HAP-1 (cell line): ENCODE measurements at places on chromosomes 12 and 14.

GRCh38 chr12:114355389-114356088 lies 50.4 kb downstream of the TBX5 start:
- peak; percentile 41 for DNase-seq

GRCh38 chr12:120562906-120563305 lies 18.3 kb downstream of the POP5 start:
- DNase-seq = no peak

- DNase-seq = no peak
Measured at GRCh38 chr14:69334576-69334975, 63.5 kb downstream of the ERH start.

- DNase-seq = no peak
Measured at GRCh38 chr12:43123461-43123860, 428.5 kb downstream of the ADAMTS20 start.

GRCh38 chr12:40286583-40286982 lies 61.8 kb downstream of the LRRK2 start:
- no peak for DNase-seq

GRCh38 chr12:119036878-119037825 lies 55.8 kb downstream of the SRRM4 start:
- DNase-seq = peak; percentile 63

- peak; percentile 48 for DNase-seq
Measured at GRCh38 chr12:67772267-67773169, 124.0 kb downstream of the DYRK2 start.

GRCh38 chr14:88168498-88169165 lies 154.4 kb downstream of the KCNK10 start:
- DNase-seq = peak; percentile 8

- no peak for DNase-seq
Measured at GRCh38 chr14:74620497-74620921, 8.5 kb upstream of the LTBP2 start.

DNA sequence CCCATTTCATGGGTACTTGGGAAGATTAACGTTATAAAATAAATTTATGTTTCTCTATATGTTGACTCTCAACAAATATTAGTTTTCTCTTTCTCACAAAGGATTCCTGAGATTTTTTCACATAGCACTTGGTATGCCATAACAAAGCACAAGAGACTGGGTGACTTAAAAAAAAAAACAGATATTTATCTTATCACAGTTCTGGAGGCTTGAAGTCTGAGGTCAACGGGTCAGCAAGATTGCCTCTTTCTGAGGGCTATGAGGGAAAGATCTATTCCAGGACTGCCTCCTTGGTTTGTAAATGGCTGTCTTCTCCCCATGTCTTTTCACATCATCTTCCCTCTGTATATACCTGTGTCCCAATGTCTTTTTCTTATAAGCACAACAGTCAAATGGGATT lies 153.5 kb upstream of the DIO2 start:
- no peak for DNase-seq

GRCh38 chr12:75048767-75049166 lies 160.9 kb downstream of the KCNC2 start:
- no peak for DNase-seq

GRCh38 chr12:116684891-116685290 lies 53.0 kb downstream of the SPRING1 start:
- no peak for DNase-seq

GRCh38 chr14:102927346-102927877 lies 4.9 kb downstream of the AMN start:
- DNase-seq = no peak

GRCh38 chr12:12558291-12558690 lies 4.4 kb downstream of the DUSP16 start:
- DNase-seq = no peak

DNA sequence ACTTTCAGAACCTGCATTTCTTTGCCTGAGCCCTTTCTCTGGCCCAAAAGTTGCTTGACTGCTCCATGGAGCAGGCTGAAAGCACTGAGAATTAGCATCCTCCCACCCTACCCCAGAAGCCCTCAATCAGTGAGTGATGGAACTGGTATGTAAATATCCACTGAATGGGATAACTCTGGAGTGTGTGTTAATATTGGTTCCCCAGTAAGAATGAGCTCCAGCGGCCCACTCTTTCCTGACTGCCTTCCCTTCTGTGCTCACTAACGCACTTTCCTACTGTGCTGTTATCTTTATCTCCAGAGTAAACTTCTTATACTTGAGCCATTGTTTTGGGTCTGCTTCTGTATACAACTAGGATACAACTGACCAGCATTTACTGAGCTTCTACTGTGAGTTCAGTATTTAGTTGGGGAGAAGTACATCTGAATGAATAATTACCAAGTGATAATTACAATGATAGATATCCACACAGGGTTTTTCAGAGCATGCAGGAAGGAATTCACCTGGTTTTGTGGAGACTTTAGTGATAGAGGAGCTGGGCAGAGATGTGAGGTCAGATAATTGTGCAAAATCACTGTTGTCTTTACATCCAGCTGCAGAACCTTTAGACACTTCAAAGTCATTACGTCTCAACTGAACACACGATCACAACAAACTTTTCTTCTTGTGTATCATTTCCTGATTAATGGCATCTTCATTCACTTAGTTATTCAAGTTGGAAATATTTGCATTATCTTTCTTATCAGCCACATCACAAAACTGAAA lies 149.2 kb upstream of the BTG1 start:
- DNase-seq = no peak

DNA sequence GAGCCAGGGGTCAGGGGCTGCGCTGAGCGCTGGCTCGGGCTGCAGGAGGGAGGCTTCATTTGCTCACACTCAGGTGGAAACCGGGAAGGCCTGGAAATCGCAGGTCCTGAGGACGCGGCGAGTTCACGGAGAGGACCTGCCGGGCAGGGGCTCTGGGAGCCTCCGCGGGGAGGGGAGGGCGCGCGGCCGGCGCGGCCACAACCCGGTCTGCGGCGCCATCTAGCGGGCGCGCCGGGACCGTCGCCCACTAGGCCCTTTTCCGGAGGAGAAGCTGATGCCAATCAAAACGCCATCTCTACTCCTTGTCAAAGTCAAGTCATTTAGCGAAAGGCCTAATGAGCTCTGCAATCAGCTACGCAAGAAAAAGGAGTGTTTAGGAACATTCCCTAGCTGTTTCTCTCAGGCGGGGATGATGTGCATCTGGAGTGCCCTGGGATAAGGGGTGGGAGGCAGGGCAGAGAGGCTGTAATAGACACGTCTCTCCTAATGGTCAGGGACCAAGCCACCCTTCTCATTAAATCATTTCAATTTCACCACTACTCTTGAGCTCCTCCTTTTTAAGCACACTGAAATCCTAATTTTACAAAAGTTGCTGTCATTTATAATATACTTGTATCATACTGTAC lies 885.8 kb upstream of the TMEM132C start:
- no peak for DNase-seq

GRCh38 chr12:20351406-20351805 lies 16.9 kb upstream of the PDE3A start:
- no peak for DNase-seq

DNA sequence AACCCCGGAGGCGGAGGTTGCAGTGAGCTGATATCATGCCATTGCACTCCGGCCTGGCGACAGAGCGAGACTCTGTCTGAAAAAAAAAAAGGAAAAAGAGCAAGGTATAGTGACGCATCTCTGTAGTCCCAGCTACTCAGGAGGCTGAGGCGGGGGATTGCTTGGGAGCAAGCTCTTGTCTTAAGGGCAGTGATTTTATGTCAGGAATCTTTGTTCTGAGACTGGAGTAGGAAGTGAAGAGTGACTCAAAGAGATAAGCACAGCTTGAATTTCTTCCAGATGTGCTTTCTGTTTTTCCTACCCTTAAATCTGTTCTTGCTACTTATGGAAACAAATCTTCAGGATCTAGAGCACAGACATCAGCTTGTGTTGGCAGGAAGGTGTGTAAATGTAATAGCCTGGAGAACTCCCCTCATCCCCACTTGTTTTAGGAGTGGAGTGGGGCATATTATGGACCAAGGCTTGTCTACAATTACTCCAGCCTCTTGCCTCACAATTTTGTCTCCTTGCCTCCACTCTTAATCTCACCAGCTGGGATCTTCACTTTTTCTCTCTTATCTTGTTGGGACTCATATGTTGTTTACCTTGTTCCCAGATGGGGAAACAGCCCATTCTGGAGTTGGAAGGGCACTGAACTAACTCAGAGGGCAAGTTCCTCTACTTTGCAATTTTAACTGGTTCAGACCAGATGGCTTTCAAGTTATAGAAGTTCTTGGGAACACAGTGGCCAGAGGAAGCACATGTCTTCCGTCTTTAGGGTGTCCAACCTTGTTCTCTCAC lies 7.5 kb downstream of the TMED2 start:
- DNase-seq = no peak

- DNase-seq = no peak
Measured at GRCh38 chr14:61254808-61255526, 26.2 kb downstream of the TMEM30B start.

DNA sequence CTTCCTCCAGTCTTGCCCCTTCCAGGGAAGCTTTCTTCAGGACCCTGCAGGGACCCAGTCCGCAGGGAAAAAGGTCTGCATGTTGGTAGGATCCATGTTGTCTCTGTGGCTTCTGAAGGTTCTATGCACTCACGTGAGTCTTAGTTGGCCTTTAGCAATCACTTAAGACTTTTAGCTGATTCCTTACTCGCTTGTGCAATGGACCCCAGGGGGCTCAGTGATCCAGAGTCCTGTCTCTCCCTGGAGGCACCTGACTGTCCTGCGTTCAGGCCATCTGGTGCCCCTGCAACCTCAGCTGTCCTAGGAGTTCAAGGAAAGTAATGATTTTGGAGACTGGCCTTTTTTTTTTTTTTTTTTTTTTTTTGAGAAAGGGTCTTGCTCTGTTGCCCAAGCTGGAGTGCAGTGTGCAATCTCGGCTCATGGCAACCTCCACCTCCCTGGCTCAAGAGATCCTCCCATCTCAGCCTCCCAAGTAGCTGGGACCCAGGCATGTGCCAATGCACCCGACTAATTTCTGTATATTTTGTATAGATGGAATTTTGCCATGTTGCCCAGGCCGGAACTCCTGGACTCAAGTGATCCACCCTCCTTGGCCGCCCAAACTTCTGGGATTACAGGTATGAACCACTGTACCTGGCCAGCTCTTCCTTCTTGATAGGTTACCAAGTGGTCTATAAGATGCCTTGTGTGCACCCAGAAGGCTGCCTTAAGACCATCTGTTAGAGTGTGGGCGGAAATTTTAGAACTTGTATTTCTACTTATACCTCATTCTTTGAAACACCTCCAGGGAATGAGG lies 4.6 kb downstream of the IFI27L2 start:
- no peak for DNase-seq

DNA sequence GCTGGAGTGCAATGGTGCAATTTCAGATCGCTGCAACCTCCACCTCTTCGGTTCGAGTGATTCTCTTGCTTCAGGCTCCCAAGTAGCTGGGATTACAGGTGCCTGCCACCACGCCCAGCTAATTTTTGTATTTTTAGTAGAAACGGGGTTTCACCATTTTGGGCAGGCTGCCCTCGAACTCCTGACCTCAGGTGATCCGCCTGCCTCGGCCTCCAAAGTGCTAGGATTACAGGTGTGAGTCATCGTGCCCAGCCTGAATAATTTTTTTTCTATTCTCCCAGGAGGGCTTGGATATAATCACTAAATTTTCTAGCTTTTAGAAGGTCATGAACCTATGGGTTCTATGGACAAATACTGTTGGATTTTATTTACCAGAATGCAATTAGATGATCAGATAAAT lies 44.7 kb upstream of the GNPNAT1 start:
- no peak for DNase-seq

DNA sequence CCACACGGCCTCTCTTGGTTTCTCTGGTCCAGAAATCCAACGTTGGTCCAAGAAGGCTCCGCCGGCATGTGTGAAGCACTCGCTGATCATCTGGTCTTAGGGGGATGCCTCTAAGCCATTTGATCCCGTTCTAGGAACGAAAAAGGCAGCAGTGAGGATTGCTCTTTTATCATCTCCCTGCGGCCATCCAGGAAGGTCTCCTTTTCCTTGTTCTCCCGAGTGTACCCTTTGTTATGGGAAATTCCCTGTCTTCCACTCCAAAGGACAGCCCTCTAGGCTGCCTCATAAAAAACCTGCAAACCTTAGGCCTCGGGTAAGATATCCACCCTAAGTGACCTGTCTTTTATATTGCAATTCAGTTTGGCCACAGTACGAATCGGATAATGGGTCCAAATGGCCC lies 85.8 kb downstream of the TMTC3 start:
- no peak for DNase-seq

DNA sequence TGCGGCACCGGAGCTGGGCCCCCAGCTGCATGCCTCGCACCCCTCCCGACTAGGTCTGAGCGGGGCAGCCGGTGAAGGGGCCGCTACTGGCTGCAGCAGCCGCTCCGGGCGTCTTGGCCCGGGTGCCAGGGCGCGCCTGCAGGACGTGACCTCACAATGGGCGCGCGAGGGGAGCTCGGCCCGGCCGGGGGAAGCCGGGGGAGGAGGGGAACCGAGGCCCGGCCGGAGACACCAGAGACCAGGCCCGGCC lies 353 bp downstream of the BAG5 start:
- no peak for DNase-seq

- no peak for DNase-seq
Measured at GRCh38 chr12:52389313-52390207, 4.1 kb upstream of the KRT84 start.

DNA sequence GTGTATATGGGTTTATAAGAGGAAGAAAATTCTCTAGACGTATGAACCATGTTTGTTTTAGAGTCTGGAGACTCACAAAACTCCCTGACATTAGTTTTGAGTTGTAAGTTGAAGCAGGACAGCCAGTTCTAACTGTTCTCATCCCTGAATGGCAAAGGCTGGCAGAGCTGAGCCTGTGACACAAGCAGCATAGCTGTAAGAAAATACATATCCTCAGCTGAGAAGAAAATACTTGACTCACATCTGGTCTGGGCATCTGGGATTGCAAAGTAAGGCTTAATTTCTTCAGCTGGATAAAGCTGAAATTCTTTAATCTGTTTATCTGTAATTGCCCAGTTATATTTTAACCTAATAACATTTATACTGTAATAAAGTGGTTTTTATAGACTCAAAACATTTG lies 156.3 kb downstream of the PELI2 start:
- DNase-seq = no peak

- no peak for DNase-seq
Measured at GRCh38 chr12:89448951-89449371, 75.6 kb downstream of the GALNT4 start.

DNA sequence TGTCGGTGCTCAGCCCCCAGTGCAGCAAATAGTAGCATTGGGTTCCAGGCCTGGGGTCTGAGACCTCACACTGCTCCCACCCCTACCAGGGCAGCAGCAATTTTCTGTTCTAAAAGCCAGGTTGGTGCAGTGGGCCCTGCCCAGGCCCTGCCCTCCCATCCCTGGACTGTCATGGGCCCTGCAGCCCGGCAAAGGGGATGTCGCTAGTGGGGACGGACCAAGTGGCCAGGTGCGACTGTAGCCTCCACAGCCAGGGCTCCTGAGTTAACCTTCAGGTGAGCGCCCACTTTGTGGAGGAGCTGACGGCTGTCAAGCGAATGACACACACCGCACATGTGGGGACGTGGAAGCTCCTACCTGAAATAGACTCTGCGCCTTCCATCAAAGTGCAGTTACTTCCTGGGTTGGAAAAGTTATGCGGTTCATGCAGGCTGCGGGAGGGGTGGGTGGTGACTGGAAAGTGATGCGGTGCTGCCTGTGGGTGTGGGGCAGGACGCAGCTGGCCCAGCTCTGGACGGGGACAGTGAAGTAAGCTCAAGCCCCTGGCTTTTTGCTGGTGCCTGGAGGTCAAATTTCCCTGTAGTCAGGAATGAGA lies 1.5 kb downstream of the INF2 start:
- DNase-seq = no peak
